ENCODE measurements at places on chromosomes 13 and 19.

DNA sequence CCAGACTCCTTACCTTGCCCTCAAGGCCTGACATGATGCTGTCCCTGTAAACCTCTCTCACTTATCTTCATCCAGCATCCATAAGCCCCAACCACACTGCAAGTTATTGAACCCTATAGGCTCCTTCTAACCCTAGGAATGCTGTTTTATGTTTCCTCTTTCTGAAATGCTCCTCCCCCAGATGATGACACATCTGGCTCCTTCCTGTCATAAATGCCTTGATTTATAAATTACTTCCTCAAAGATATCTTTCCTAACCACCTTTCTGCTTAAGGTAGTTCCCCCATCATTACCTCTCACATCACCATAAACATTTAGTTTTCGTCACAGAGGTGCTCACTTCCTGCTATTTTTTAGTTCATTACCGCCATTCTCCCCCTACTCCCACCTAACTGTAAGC is 12.3 kb downstream of the RUBCNL start:
- DNase-seq = no peak

- DNase-seq = no peak
Observed at GRCh38 chr13:109859898-109860297, 73.5 kb upstream of the IRS2 start.

DNA sequence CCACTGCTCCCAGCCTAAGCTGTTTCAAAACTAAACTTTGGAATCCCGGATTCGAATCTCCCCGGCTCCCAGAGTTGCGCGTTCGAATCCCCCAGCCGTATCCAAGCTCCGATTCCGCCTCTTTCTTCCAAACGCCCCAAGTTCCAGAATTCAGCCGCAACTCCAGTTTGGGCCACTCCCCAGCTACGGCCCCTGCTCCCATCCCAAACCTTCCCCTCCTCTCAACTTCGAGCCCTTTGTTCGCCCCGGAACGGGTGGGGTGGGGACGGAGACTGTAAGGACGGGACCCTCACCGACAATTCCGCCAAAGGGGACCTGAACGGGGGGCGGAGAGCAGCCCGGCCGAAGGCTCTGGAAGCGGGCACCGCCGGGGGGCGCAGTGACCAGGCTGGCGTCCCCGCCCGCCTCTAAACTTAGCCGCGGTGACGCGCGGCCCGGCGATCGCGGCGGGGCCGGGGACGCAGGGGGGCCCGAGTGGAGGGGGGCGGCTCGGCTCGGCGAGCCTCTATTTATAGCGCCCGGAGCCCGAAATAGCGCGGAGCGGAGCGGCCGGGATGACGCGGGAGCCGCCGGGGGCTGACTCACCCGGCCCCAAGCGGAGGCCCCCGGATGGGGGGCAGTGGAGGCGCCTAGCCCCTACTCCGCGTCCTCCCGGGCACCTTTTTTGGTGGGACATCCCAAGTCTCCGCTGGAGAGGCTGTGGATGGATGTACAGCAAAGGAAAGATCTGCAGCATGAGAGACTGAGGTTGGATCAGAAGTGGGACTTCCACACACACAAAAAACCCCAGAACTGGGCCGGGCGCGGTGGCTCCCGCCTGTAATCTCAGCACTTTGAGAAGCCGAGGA is 4.9 kb upstream of the ERCC1 start:
- DNase-seq = no peak

GRCh38 chr13:113051641-113052040 is 54.0 kb upstream of the F7 start:
- no peak for DNase-seq

- no peak for DNase-seq
Observed at GRCh38 chr13:78334059-78334458, 269.3 kb downstream of the POU4F1 start.
